ENCODE measurements at places on chromosomes 16 and 17.

DNA sequence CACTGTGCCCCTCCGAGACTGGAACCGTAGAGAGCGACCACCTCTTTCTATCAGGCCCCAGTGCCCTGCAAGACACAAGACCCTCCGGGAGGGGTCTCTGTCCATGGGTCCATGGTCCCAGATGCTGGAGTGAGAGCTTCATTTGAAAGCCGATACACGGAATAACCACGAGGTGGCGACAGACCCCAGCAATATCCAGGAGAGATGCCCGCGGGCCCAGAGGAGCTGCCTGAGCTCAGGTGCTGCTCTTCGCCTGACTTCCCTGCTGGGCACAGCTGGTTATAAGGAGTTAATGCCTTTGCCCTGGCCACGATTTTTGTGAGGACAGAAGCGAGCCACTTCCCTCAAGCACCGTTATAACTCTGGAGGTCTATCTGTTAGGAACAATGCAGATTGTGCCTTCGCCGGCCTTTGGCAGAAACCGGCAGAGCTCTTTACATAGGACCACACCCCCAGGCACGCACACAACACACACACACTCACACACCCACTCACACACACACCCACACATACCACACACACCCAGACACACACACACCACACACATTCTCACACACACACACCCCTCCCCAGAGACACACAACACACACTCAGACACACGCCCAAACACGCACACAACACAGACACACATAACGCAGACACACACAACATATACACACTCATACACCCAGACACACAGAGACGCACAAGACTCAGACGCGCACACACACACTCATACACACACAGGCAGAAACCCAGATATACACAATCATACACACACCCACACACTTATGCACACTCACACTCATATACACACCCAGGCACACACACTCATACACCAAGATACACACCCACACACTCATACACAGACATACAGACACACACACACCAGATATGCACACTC is 436.4 kb downstream of the SOX9 start:
- DNase-seq, result peak; percentile 29

GRCh38 chr16:87458424-87458915 is 34.4 kb downstream of the ZCCHC14 start:
- no peak for DNase-seq

DNA sequence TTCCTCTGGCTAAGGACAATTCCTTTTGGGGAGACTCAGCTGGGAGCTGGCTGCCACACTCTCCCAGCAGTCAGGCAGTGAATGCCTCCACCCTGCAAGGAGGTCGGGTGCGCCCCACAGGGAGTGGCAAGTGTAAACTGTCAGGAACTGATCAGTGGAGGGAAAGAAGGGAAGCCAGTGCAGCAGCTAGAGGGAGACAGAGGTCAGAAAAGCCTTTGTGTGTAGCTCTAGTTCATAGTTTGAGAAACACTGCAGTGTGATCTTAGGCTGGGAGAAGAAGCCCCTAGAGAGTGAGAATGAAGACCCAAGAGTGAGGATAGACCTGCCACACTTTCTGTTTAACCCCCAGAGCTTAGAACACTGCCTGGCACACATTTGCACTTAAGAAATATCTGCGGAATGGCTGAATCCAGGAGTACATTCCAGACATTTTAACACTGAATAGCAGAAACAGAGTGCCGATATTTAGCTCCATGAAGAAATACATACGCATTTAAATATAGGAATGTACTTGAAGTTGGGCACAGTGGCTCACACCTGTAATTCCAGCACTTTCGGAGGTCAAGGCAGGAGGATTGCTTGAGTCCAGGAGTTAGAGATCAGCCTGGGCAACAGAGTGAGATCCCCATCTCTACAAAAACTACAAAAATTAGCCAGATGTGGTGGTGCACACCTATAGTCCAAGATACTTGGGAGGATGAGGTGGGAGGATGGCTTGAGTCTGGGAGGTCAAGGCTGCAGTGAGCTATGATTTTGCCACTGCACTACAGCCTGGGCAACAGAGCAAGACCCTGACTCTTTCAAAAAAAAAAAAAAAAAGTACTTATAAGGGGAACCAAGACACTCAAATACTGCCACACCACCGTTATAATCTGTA is 11.1 kb upstream of the SLC5A11 start:
- DNase-seq, result no peak

- DNase-seq, result no peak
Observed at GRCh38 chr16:84616515-84616914, 1.4 kb downstream of the COTL1 start.

GRCh38 chr16:64983963-64984362 is 137.9 kb downstream of the CDH11 start:
- DNase-seq, result no peak

- DNase-seq, result no peak
Observed at GRCh38 chr16:86854058-86854621, 275.8 kb downstream of the FOXL1 start.

GRCh38 chr16:53266156-53266555 is 168.1 kb upstream of the RBL2 start:
- no peak for DNase-seq

GRCh38 chr17:8698162-8698971 is 46.3 kb downstream of the CCDC42 start:
- DNase-seq, result no peak

Data from thymus (tissue), 14 donors.